ENCODE measurements at places on chromosomes 13 and 19. TPM values are rescaled to one million over a fixed set of nuclear protein-coding genes. Genes with fewer than 3 reads are reported as not detected.

SULT2B1 gene
- 0.99 TPM for total RNA-seq

ATP11A gene
- total RNA-seq, result 72.9 TPM

DNA sequence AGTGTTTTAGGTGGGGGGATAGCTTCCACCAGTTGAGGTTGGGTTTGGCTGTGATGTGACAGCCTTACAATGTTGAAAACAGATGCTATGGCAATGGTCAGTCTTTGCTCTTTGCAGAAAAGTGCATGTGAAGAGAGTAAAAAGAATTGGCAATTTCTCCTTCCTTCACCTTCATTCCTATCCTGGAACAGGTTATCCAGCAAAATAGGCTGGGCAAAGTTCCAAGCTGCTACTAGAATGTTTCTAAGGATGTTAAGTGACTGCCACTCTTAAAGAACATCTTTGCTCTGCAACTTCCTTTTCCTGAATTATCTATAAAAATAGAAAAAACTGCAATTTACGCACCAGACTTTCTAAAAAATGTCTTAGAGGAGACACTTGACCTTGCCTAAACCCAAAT is 50.1 kb upstream of the MYCBP2 start:
- DNase-seq, result no peak

- no peak for DNase-seq
Measured at GRCh38 chr19:5993648-5994358, 15.9 kb upstream of the RANBP3 start.

DNA sequence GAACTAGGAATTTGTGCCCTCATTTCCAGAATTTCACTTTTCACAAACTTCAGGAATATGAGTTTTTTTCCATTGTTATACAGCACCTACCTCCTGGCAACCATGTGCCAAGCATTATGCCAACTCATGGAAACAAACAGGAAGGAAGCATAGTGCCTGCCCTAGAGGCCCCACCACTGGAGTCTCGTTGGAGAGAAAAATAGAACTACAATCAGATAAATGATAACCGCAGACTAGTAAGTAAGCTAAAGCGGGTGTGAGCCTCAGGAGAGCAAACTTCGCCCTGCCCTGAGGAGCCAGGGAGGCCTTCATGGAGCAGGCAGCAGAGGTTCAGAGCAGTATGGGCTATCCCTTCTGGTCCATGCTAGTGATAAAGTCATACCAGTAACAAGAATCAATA is 75.9 kb downstream of the FRY start:
- no peak for DNase-seq

GRCh38 chr13:46352805-46353204 is 34.2 kb downstream of the RUBCNL start:
- DNase-seq, result no peak

All from H1 (cell line).